8988T (cell line): ENCODE measurements at places on chromosomes 7 and 10.

DNA sequence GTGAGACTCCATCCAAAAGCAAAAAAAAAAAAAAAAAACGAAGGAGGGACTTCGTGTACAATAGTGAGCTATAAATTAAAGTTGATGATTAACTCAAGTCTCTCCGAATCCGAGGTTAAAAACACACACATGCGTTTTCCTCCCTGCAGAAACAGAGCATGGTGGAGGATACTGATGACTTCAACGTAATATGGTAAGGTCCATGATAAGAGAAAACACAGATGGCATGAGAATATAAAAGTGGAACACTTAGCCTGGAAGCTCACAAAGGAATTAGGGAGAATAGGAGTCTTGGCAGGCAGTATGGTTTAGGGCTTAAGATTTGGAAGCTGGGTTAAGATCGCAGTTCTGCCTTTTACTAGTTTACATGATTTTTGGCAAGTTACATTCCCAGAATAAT is 20.1 kb upstream of the GSTK1 start:
- DNase-seq: no peak

DNA sequence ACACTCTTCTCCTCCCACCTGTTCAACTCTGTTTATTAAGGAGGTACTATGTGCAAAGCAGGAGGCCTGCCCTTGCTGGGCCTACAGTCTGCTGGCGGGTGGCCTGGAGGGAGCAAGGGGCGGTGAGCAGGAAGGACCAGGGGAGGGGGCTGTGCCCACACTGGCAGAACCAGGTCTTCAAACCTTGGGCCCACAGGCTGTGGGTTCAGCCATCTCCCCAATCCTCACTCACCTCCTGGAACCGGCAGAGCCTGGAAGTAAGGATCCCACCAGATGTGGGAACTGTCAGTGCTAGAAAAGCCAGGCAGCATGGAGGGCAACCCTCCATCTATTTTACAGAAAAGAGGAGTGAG is 50.8 kb downstream of the CAMK2B start:
- DNase-seq: no peak

- no peak for DNase-seq
Measured at GRCh38 chr10:111392159-111392558, 315.3 kb downstream of the ADRA2A start.

DNA sequence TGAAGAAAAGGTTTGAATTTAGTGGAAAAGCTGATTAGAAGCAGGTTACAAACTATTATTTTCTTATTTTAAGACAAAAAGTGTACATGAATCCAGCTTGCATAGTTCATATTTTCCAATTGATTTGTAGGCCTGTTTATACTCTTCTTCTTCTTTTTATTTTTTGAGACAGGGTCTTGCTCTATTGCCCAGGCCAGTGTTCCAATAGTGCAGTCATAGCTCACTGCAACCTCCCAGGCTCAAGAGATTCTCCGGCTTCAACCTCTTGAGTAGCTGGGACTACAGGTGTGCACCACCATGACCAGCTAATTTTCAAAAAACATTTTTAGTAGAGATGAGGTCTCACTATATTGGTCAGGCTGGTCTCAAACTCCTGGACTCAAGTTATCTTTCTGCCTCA is 45.0 kb downstream of the ARL4A start:
- no peak for DNase-seq

- no peak for DNase-seq
Measured at GRCh38 chr7:122520971-122521555, 177.9 kb downstream of the RNF133 start.

GRCh38 chr7:17963281-17963680 is 23.0 kb upstream of the SNX13 start:
- no peak for DNase-seq

- no peak for DNase-seq
Measured at GRCh38 chr7:98341106-98341505, 59.6 kb downstream of the BRI3 start.
